ENCODE measurements at places on chromosomes 1 and 21.

GRCh38 chr21:42423685-42424084, 20.0 kb downstream of the UBASH3A start:
- no peak for DNase-seq

- no peak for DNase-seq
Measured at GRCh38 chr1:212568978-212569537, 39.5 kb upstream of the ATF3 start.

- DNase-seq = no peak
Measured at GRCh38 chr1:181010789-181011188, 11.9 kb downstream of the STX6 start.

GRCh38 chr1:30418061-30418938, 305.1 kb downstream of the MATN1 start:
- no peak for DNase-seq

GRCh38 chr1:30879126-30879786, 29.3 kb downstream of the SDC3 start:
- no peak for DNase-seq

- no peak for DNase-seq
Measured at GRCh38 chr1:32889731-32890278, 3.5 kb downstream of the HPCA start.
